Esophagus squamous epithelium (tissue), 5 donors: ENCODE measurements at places on chromosomes 3 and 15. TPM values are rescaled to one million over a fixed set of nuclear protein-coding genes. Genes with fewer than 3 reads are reported as not detected.

SLC2A2 gene
- not detected for total RNA-seq

NDN gene
- 36.5 TPM for total RNA-seq

IRAK2 gene
- 4.4 TPM for total RNA-seq

CEMIP gene
- total RNA-seq = 9.0 TPM

CCR8 gene
- not detected for total RNA-seq

CFAP100 gene
- not detected for total RNA-seq

GRCh38 chr3:132232231-132232792 is 84.9 kb upstream of the ACP3 start:
- DNase-seq = no peak

DNA sequence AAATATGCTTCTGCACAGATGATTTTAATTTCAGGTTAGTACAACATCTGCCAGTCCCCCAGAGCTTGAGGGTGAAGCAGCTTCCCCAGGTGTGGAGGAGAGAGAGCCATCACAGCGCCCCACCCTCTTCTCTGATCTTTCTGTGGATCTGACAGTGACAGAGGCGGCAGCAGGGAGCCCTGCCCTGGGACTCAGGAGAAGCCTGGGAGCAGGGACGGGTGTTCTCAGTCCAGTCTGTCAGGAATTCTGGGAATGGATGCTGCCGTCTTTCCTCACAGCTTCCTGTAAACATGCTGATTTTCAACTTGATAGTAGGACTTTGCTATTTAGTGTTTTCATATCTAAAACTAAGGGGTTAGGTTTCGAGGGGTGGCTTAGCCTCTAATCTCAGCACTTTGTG is 11.4 kb upstream of the RAB8B start:
- DNase-seq = no peak

DNA sequence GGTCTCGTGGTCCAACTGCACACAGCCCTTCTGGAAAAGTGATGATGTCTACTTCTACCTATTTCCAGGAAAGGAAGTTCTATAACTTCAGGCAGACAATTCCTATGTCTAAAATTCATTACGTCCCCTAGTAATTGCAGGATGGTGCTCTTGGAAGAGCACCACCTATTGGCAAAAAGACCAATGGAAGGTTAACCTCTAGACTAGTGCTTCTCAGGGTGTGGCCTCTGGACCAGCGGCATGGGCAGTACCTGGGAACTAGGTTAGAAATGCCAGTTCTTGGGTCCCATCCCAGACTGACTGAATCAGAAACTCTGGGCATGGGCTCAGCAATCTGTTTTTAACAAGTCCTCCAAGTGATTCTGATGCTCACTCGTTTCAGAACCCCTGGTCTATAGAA is 258.3 kb upstream of the ICE2 start:
- no peak for DNase-seq

DNA sequence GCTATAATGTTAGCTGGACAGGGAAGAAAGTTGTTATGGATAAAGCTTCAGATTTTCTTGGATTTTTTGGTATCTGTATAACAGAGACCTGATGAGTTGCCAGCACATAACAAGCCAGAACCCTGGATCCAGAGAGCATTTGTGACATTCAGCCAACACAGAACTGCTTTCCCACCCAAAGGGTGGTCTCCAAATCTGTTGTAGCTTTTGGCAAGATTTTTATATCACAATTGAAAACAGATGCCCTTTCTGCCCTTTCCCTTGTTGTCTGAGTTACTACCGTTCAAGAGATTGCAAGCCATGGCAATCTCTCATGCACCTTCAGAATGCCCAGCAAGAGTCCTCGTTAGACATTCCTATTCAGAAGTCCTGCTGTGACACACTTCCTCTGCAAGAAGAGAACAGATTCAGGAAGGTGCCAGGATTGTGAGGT is 107.6 kb upstream of the FGF7 start:
- no peak for DNase-seq

GRCh38 chr15:95995375-95996168 is 334.9 kb upstream of the NR2F2 start:
- DNase-seq = no peak

DNA sequence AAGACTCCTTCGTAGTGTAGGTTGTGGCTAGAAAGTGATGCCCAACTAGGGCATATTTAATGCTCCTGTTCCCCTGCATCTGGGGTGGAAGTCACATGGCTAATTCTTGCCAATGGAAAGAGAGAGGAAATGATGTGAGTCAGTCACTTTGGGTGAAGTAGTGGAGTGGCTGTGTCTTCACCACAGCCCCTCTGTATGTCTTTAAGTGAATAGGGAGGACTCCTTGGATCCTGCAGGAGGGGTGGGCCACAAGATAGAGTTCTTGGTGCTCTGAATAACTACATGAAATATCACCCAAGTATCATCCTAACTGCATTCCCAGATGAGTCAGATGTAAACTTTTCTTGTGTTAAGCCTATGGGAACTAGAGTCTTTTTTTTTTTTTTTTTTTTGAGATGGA is 17.8 kb upstream of the MB21D2 start:
- no peak for DNase-seq

DNA sequence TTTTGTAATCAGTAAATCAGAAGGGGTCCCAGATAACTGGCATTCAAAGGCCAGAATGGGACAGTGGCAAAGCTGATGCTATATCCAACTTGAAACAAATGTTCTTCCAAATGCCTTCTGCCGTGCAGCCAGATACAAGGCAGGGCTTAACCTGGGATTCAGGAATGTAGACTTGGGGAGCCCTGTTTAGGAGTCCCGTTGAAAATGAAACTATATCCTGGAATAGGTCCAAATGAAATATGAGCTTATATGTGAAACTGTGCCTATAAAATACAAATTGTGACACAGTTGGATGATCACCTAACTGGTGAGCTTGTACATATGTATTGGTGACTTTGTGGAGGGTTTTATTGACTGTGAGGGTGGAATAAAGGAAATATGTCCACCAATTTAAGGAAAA is 28.7 kb downstream of the FRMD4B start:
- no peak for DNase-seq

- no peak for DNase-seq
These were observed 159.3 kb upstream of the NR2F2 start for GRCh38 chr15:96170979-96171739.

GRCh38 chr3:183038757-183039156 is 58.4 kb upstream of the DCUN1D1 start:
- DNase-seq = no peak

DNA sequence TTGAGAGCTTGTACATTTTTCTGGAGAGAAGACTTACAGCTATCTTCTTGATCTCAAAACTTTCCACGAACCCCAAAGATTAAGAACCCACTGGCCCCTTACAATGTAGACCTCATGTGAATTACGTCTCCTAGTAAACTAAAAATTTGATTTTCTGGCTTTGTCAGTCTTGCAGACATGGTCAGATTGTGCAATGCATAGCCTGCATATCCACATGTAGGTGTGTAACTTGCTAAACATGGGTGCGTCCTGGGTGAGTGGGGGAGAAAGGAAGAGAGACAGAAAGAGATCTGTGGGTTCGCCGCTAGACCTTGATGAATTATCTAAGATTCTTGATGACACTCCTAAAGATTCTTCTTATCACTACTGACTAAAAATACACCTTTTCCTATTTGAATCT is 561.2 kb upstream of the MDFIC2 start:
- DNase-seq = no peak

GRCh38 chr15:43239732-43240491 is 19.1 kb upstream of the EPB42 start:
- DNase-seq = no peak

- no peak for DNase-seq
These were observed 282.5 kb upstream of the STT3B start for GRCh38 chr3:31250116-31250777.

- no peak for DNase-seq
These were observed 566.7 kb upstream of the NECTIN3 start for GRCh38 chr3:110504901-110505300.

GRCh38 chr3:25945836-25946235 is 155.9 kb downstream of the OXSM start:
- no peak for DNase-seq

DNA sequence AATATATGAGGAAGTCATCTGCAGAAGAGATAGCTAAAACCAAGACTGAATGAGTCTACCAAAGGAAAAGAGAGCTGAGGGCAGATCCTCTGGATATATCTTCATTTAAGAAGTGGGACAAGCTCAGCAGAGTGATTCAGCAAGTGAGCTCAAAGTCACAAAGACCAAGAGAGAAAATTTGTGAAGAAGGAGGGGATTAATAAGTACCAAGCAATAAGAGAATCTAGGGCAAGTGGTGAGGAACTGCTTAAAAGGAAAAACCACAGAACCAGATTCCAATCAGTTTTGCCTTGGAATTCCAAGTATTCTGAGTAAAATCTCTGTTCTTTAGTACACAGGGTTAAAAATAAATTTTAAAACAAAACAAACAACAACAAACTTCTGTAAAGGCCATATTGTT is 3.6 kb downstream of the EHHADH start:
- DNase-seq = no peak

DNA sequence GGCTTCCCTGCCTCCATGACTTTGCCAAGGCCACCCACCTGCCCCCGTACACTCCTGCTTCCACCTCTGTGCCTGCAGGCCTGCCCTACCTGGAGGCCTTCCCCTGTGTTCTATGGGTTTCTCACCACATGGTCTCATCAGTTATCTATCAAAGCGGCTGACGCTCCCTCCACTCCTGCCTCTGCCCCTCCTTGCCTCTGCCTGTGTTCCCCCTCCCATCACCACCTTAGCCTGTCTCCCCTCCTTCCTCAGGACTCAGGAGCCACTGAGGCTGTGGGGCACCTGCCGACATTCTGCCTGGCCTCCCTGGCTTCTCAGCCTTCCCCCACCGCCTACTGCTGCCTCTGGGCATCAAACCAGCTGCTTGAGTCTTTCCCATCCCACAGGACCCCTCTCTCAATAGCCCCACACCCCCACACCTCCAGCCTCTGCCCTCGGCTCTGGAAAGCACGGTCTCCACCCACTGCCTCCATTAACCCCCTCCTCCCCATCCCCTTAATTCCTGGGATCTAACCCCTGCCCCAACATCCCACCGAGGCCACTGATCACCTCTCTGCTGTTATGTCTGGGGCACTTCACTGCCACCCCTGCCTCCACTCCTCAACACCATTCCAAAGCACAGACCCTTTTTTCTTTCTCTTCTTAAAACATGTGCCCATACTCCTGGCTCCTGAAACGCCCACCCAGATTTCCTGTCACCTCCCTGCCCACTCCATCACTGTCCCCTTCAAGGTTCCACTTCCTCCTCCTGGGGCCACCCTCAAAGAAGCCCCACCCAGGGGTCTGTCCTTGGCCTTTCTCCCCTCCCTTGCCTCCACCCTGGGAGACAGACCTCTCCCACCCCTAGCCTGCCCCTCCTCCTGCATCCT is 24.4 kb upstream of the CYP11A1 start:
- DNase-seq = no peak

GRCh38 chr3:184679056-184679816 is 32.6 kb downstream of the MAGEF1 start:
- no peak for DNase-seq

DNA sequence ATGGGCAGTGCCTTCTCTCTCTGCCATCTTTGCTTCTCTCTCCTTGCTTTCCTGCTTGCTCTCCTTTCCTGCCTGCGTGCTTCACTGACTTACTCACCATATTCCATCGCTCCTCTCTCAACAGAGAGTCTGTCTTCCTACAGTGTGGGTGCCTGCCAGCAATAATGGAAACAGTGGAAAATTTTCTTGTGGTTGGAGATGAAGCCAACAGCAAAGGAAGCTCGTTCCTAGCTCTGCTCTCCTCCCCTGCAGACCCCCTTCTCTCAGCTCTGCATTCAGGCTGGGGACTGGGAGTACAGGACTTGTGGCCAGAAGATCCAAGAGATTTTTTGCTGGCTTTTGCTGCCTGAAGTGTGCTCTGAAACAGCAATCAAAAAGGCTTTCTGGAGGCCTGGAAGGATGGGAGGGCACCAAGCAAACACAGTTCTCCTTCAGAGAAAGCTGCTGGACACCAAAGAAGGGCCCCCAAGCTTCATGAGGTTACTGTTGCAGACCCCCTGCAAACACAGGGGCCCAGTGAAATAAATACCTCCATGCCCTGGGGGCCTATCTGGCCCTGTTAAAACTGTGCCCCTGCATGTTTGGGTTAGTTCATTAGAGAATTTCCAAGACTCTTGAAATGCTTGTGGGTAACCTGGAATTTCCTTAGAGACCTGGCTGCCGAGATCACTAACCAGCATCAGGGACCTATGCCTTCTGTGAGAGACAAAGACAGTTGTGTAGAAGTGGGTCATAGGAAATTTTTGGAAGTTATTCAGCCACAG is 149.9 kb upstream of the RASGRP1 start:
- DNase-seq = no peak

DNA sequence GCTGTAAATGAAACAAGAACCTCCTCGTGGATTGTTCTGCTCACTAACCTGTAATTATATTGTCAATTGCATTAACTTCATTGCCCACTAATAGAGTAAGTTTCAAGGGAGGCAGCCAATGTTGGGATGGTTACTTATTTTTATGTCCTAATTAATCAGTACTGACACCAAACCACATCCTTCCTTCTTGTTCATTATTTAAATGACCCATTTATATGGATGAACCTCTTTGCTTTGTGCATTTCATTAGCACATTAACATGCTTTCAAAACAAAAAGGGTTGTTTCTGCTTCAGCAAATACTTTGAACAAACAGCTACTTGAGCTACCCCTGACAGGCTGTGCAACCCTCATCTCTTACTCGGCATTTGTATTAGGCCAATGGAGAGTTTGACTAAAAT is 374.2 kb downstream of the MECOM start:
- DNase-seq = no peak

- no peak for DNase-seq
These were observed 464.5 kb upstream of the TGFBR2 start for GRCh38 chr3:30141927-30142326.

GRCh38 chr3:14146381-14147065 is 21.7 kb downstream of the TMEM43 start:
- DNase-seq = no peak

GRCh38 chr3:184918750-184919149 is 106.8 kb downstream of the VPS8 start:
- DNase-seq = no peak

DNA sequence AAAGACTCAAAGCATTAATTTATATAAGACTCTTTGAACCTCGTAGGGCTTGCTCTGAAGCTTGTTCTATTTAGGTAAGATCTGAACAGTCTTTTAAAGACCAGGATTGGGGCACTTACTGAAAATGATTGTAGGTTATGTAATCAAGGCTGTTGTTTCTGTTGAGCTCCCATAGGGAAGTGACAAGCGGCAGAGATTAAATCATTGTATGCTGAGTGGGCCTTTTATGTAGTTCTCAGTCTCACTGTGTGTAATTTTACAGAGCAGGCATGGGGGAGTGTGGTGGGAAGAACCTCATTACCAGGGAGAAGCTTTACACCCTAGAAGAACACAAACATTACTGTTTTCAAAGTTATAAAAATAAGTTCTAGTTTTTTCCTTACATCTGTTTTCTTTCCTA is 160.0 kb upstream of the SNTN start:
- DNase-seq = no peak

- DNase-seq = no peak
These were observed 686 bp downstream of the MYRIP start for GRCh38 chr3:39809995-39810595.

GRCh38 chr3:24182756-24183155 is 237.7 kb downstream of the NR1D2 start:
- DNase-seq = no peak
